ENCODE measurements at places on chromosomes 13 and 19.
A peak's percentile ranks its signal among the peaks of the same experiment; 100 is the strongest.

DNA sequence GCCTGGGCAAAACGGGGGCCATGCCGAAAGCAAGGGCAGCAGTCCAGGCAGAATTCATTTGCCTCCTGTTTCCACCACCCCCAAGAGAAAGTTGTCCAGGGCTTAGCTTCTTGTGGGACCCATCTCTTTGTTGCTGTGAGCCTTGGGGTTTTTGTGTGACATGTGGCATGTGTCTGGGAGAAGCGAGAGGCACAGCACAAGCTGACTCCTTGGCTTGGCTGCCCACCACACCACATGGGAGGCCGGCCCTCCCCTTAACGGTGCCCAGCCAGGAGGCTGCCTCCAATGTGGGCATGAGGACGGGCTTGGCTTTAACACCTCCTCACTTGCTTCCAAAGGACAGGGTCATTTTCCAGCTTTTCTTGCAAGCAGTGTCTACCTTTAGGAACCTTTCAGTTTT lies 81.6 kb downstream of the ZNF536 start:
- no peak for DNase-seq

DNA sequence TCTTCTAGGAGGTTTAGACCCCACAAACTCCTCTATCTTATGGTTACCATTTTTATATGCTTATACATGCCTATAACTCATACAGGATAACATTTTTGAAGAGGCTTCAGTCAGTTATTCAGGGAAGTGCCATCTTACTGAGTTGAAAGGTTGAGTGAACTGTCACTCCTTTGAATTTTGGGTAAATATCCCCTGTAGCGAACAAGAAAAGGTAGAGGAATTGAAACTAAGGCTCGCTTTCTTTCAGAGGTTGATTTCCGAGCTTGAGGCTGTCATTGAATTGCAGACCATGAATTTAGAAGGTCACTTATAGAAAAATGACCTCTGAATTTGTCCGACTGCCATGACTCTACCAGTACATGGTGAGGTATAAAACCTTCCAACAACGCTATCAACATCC lies 35.1 kb downstream of the MICU2 start:
- DNase-seq, result no peak

GRCh38 chr13:71018544-71018943 lies 848.5 kb downstream of the DACH1 start:
- no peak for DNase-seq

GRCh38 chr19:33456076-33456844 lies 65.3 kb downstream of the PEPD start:
- DNase-seq, result no peak

DNA sequence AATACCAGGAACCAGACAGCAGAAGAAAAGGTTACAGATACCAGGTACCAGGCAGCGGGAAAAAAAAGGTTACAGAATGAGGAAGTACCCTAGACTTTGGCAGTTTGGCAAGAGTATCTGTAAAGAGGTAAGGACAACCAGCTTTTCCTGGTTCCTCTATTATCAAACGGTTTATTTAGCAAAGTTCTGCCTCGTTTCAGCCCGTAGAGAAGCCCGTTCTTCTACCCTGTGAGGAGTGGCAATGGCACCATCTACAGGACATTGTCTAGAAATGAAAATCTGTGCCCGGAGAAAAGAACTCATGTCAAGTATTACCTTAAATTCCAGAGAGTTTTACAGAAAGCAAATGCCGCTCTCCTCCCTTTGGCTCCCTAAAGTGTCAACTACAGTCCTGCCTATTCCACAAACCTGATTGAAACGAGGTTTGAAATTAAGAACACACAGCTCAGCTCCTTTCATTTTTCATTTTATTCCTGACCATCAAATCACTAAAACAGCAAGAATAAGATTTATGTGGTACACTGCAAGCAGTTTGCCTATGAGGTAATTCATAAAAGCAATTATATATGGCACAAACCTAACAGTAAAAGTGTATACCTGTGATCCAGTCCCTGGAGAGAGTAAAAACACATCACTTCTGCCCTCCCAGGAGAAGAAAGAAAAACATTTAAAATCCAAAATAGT lies 226.3 kb downstream of the SLC7A1 start:
- peak; percentile 21 for DNase-seq

DNA sequence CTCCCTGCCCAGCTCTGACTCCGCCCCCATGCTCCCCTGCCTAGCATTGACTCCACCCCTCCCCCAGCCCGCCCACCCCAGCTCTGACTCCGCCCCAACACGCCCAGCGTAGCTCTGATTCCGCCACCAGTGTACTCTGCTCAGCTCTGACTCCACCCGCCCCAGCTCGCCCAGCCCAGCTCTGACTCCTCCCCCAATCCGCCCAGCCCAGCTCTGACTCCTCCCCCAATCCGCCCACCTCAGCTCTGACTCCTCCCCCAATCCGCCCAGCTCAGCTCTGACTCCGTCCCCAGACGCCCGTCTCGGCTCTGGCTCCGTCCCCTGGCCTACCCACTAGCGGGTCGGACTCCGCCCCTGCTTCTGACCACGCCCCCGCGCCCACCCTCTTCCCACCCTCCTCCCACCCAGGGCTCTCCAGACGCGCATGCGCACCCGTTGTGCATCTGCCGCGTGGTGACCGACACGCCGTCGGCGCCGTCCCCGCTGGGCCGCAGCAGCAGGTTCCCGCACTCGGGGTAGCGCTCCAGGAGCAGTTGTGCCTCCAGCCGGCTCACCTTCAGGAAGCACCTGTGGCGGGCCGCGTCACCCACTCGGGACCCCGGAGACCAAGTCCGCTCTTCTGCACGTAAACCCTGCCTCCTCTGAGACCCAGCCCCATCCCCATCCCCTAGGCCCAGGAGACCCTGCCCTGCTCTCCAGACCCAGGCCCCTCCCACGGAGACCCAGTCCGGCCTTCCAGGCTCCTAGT lies 10.2 kb downstream of the STAP2 start:
- peak; percentile 94 for DNase-seq

- peak; percentile 50 for DNase-seq
Observed at GRCh38 chr13:44050450-44051063, 170.9 kb downstream of the LACC1 start.

GRCh38 chr13:63308549-63309165 lies 1893.0 kb upstream of the PCDH20 start:
- DNase-seq, result no peak

DNA sequence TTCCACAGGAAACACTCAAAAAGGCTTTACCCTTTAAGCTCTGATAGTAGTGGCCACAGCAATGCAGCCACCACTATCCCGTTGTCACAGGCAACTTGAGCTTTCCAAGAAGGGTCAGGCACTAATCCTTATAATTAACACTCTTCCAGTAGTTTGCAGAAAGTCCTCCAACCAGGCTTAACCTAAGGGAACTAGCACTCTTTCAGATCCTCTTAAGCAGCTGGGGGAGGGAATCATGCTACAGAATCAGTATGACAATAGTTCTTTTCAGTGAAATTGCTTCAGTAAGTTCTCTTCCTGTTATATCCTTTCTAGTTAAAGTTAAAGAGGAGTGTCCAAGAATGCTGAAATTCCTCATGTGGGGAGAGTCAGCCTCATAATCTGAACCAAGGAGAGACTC lies 82.2 kb downstream of the TNFSF11 start:
- no peak for DNase-seq

DNA sequence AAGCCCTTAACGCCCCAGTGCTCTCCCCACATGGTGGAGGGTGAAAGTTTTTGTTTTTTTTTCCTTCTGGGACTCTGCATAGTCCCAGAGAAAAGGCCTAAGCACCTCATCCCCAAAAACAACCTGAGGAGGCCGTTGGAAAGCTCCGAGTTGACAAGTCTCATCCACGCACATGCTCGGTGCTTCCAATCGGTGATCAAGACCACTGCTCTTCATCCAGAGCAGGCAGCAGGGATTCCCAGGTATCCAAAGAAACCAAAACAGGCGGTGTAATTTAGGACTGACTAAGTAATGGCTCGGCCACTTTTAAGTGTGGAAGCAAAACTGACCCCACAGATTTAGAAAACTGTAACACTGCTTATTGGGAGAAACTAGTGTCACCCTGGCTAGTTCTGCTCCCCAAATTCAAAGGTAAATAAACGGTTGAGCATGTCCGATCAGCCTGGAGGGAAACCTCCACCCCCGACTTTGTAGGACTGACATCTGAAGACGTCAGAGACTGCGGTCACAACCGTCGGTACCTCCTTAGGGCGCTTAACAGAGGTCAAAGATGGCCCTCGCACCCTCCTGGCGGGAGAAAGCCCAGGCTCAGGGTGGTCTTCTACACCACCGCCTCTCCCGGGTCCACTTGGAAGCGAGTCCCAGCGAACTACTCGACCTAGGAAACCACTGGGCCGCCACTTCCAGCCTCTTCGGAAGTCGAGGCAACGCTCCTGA lies 997 bp upstream of the ZNF446 start:
- DNase-seq, result no peak

GRCh38 chr13:114099191-114099590 lies 33.2 kb downstream of the RASA3 start:
- peak; percentile 22 for DNase-seq

- no peak for DNase-seq
Observed at GRCh38 chr19:45469945-45470761, 2.4 kb downstream of the FOSB start.

DNA sequence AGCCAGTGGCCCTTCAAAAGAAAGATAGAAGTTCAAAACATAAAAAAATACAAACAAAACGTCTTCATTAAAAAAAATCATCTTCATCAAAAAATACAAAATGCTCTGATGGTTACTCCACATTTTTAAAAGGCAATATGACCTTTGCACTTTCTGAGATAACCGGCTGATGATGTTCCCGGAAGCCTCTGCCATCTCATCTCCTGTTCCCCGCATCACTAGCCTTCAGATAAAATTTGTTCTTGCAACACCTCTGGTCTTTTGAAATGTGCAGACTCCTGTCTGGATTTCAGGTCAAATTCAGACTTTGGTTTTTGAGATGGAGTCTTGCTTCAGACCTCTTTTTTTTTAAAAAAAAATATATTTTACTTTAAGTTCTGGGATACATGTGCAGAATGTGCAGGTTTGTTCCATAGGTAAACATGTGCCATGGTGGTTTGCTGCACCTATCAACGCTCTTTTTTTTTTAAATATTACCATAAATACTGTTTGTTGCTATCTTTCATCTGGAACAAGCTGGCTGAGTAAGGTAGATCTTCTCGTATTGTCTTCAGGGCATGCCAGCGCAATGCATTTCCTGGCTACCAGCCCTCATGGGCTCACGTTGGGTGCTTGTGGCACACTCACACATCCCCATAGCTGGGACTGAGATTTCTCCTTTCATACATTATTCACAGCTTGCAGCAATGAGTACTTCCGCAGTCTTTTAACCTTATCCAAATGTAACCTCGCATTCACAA lies 418.9 kb upstream of the ARGLU1 start:
- DNase-seq, result no peak

- no peak for DNase-seq
Observed at GRCh38 chr13:99421758-99422585, 79.3 kb upstream of the TM9SF2 start.

All from midbrain (tissue), 1 donor.